Nucleus accumbens (tissue), 56 donors: ENCODE measurements at places on chromosomes 13 and 19.

DNA sequence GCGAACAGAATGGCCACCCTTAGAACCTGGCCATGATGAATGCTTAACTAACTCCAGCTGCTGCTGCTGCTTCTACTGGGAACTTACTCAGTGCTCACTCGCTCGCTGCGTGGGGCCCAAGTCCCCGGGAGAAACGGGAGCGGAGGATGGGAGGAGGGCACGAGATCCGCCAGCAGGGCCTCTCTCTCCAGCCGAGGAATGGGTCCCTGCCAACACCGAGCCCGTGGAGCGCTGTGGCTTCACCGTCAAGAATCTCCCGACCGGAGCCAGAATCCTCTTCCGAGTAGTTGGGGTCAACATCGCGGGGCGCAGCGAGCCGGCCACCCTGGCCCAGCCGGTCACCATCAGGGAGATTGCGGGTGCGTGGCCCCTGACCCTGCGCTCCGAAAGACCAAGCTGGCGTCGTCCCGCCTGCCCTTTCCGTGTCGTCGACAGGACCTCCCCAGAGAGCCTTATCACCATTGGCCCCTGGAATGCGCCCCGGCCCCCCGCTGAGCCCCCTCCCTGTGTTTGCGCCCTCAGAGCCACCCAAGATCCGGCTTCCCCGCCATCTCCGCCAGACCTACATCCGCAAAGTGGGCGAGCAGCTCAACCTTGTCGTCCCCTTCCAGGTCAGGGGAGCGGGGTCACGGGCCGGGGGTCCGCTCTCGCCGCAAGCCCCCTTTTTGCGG, 17.8 kb upstream of the EMC10 start:
- DNase-seq = no peak

DNA sequence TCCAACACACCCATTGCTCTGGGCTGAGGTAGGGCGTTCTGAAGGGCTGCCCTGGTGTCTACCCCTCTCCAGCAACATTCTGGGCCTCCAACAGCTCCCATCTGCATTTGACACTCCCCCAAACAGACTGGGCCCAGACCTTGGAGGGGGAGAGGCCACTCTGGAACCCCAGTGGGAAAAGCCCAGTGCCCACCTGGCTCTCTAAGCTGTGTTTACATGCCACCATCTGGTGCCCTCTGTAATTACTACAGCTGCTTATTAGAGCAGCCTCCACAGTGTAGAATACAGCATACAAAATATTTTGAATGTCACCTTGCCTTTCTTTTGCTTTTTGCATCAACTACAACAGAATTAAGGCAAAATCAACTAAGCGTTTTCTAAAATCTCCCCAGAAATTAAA, 35.8 kb upstream of the TM9SF2 start:
- no peak for DNase-seq

DNA sequence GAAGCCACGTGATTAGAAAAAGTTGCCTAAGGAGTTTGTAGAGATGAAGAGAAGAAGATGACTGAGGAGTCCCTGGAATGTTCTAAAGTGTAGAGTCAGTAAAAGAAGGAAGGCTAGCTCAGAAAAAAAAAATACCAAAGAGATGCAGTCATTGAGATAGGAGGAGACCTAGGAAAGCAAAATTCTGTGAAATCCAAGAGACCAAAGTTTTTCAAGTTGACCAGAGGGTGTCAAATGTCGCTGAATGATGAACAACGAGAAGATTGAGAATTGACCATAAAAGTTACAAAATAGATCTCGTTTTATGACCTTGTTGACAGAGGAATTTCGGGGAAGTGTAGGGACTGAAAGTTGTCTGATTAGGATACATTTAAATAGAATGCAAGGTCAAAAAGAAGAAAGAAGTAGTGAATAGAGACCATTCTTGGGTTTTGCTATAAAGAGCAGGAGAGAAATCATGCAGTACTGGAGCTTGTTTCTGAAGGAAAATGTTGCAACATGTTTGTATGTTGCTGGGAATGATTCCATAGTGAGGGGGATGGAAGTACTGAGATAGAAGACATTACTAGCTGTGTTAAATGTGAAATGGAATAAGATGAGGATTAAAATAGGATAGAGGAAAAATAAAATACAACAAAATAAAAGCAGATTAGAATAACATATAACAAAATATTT, 30.2 kb upstream of the HTR2A start:
- DNase-seq = no peak

DNA sequence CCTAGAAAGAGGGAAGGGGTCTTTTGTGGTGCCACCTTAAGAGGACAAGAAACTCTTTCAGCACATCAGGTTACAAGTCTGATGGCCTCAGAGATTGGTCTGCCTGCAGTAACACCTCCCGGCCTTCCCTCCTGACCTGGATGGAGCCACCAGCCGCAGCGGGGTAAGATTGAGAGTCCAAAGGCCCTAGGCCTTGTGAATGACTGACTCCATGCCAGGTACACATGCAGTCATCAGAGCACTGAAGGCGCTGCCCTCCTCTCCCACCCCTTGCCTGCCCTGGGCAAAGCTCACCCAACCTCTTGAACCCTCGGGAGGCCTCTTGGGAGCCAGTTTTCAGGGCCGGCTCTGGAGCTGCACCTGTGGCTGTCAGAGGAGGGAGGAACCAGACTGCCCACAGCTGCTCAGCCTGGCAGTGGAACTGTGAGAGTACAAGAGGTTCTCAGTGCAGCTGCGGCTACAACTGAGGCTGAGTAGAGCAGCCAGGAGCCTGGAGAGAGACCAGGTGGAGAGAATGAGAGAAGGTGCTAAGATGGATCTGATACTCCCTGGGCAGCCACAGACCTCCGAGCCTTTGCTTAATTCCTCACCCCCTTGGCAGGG, 23.8 kb upstream of the C13orf42 start:
- DNase-seq = no peak

DNA sequence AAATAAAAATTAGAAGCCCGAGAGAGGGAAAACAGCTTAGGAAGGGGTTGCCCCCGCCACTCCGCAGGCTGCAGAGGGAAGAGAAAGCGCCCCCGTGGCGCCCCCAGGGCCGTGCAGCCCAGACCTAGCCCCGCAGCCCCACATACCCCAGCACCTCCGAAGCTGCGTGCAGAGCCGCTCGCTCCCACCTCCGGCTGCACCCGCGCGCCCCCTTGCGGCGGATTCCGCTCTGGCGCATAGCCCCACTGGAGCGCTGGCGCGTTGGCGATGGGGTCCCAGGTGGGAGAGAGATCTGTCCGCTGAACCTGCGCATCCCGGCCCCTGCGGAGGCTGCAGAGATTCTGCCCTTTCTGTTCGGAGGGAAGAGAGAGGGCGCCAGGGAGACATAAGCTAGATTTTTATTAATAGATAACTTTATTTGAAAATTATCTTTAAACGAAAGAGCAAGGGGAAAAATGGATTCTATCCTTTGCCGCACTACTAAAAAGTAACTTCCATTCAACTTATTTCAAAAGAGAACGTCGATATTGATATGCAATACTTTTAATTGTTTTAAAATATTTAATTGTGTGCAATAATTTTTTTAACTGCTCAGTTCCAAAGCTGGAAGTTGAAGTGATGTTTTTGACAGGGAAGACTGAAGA, 11.7 kb upstream of the CLN5 start:
- DNase-seq = peak; percentile 18

- no peak for DNase-seq
Measured at GRCh38 chr19:5078182-5078581, 109.3 kb downstream of the KDM4B start.

DNA sequence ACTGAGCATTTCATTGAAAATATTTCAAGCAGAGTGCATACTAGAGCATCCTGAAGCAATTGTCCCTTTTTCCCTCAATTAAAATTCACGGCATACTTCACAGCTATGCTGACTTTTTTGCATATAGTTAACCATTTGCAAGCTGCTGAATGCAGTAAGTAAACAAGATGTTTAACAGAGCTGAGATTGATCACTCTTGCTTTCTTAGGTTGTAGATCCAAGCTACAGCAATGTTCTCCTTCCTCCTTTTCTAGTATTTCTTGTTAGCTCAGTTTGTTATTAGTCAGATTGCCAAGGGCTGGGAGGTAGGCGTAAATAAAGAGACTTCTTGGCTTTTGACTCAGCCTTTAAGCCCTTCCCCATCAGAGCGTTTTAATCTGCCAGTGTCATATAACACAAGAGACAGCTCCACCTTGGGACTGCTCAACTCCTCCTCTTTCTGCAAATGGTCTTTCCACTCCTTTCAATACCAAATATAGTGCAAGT, at the start of gene SLITRK6:
Gene SLITRK6, minus strand, starts transcription at position 323 of the 486 bp plus-strand sequence. CDS start 2,911 bp downstream, outside the sequence.
- DNase-seq = no peak

DNA sequence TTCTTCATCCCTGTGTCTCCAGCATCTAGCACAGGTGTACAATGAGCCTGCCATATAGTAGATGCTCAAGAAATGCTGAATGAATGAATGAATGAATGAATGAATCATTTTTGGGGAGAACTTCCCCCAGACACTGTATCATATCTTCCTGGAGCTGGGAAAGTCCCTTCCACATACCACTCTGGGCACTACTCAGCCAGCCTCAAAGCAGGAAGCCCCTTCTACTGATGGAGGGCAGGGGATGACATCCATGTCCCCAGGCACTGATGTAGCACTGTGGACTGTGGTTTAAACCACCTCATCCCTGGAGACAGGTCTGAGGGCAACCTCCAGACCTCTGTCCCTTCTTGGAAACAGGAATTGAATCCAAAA, 4.8 kb downstream of the GNA15 start:
- DNase-seq = no peak
